ENCODE measurements at places on chromosomes 1 and 21.

GRCh38 chr1:20429296-20429695 lies 56.7 kb downstream of the CAMK2N1 start:
- DNase-seq: no peak

GRCh38 chr1:35452106-35452774 lies 105.0 kb downstream of the KIAA0319L start:
- DNase-seq: no peak

- no peak for DNase-seq
Measured at GRCh38 chr1:155455588-155456195, 106.9 kb downstream of the ASH1L start.

DNA sequence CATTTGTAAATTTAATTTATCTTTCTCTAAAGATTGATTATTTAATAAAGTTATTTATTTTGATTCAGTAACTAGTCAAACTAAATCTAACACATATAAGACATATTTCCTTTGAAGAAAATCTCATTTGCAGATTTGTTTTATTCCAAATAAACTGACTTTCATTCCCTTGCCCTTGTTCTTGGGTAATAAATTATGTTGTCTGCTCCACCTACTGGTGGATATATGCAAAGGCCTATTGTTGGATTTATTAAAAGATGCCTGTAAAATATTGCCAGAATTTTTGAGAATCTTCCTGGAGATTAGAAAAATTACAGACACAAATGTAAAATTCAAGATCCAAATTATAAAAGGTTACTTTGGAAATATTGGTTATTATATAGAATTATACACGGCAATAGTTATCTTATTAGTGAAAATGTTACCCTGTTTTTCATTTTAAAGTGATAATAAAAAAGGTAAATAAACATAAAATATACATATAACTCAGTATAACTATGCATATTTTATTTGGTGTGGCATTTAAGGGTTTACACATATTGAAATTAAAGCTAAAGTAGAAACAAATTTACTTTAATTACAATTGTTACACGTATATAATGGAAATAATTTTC lies 116.1 kb downstream of the SPATA17 start:
- DNase-seq: peak; percentile 41

DNA sequence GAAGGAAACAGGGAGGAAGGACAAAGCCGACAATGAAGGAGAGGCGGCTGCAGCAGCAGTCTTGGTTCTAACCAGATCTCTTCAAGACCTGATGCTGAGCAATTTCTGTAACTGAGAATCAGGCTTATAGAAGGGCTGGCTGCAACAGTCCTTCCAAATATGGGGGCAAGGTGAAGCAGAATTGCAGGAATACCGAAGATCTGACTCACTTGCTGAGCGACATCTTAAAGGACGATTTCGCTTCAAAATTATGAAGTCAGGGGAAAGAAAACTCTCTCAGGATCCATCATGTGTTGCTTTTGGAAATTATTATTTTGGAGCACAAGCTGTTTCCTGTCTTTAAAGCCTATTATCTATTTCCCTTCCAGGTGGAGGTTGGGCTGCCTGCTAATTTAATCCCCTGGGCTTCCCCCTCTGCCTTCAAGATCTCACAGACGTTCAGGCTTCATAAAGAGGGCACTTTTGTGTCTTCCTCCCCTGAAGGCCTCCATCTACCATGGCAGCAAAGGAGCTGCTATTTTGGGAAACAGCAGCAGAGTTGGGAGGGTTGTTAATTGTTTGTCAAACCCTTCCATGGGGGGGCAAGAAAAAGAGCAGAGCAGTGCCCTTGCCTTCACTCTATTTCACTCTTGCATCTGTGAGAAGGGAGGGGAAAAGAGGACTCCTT lies 10.8 kb upstream of the IER5 start:
- no peak for DNase-seq

GRCh38 chr1:206702260-206702659 lies 17.6 kb downstream of the MAPKAPK2 start:
- no peak for DNase-seq

GRCh38 chr1:99619583-99619982 lies 26.3 kb upstream of the PALMD start:
- DNase-seq: no peak

DNA sequence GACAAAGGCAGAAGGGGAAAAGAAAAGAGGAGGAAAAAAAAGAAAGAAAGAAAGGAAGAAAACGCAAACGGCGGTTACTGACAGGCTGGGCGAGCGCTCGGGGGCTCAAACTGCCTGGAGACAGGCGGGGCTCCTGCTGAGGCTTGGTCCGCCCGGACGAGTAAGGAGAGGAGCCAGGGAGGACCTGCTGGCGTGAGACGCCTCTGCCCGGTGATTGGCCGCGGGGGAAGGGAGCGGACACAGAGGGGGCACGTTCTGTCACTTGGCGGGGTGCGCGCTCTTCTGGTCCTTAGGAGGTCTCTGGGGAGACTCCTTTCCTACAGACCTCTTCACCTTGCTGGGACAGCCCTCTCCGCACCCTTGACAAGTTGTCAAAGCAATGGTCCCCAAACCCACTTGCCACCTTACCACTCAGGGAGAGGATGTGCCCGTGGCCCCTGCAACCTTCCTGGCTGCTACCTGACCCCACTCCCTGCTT lies 791 bp upstream of the PIK3R3 start:
- DNase-seq: peak; percentile 95

GRCh38 chr1:223143537-223144248 lies 645 bp upstream of the TLR5 start:
- DNase-seq: peak; percentile 19

DNA sequence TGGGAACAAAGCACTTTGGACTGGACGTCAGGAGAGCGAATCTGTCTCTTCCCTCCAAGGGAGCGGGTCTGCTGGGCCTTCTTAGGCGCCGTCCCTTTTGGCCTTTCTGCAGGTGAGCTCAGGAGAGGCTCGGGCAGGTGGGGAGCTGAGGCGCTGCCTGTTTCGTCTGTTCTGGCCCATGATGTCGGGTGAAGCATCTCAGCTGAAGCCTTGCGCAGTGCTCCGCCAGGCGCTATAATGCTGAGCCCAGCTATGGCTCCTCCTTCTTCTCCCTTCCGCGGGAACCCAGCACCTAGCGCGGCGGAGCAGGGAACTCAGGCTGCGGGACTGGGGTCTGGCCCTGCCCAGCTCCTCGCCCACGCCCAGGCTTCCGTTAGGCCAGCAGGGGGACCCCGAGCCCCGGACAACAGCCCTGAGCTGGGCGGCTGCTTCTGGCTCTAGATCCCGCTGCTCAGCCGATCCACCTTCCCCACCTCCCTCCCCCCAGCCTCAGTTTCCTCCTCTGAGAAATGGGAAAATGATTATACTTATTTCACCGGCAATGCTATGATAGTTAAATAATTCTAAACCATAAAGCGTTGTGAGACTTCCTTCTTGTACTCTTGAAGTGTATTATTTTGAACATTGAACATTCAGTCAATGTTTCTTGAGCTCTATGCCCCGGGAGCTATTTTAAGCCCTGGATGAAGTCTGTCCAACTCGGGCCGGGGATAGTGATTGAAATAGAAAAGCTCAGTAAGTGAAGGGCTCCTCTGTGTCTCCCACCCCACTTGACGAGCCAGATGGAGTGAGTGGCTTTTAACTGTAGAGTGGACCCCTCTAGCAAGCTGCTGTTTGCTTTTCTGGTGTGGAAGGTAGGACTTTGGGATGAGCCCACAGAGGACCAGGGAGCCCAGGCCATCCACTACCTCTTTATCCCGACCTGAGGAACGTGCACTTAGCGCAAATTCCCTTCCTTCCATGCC lies 9.6 kb upstream of the ADORA1 start:
- DNase-seq: peak; percentile 33

GRCh38 chr1:234696148-234696576 lies 86.2 kb upstream of the IRF2BP2 start:
- no peak for DNase-seq

- DNase-seq: no peak
Measured at GRCh38 chr1:222127096-222127495, 385.2 kb upstream of the DUSP10 start.

DNA sequence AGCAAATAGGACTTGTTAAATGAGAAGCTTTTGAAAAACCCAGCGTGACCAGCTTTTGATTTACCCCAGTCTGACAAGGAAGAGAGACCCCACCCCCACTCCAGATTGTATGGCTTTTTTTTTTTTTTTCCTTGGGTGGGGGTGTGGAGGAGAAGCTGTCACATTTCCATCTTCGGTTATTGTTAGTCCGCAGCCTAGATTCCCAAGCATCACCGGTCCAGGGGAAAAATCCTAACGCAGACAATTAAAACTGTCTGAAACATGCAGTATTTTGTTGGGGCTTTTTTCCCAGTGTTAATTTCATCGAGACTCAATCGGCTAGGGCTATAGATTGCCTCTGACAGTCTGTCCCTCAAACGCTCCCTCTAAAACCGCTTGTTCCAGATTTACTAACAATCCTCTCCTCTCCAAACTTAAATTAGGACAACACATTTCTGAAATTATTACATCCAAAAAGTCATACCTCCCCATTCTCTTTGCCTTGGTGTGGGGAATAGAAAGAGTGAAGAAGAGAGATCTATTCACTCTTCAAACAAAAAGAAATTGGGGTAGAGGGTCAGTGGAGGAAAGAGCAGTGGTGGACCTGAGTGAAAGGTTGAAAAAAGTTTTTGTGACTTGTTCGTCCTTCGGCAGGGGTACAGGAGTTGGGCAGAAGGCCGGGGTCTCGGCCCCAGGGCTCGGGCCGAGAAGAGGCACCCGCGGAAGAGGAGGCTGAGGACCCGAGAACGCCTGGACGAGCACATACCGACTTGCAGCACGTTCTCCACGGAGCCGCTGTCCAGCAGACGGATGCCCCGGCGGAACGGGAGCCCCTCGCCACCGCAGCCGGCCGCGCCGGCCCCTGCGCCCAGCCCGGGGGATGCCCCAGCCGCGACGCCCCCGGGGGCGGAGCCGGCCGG lies 1.1 kb downstream of the ZSWIM5 start:
- DNase-seq: peak; percentile 78

GRCh38 chr1:233337505-233337904 lies 10.0 kb downstream of the MAP3K21 start:
- DNase-seq: no peak

DNA sequence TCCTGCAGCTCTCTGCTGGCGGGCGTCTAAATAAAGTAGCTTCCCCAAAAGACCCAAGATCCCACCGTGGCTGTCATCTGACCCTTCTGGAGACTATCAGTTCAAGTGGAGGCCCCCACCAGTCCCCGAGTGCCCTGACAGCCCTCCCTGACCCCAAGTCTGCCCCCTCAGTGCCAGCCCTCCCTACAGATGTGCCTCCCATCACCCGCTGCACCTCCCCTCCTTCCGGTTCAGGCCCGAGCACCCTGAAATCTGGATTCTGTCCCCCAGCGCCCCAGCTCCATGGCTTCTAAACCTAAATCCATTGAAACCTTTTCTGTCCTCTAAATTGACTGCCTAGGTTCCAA lies 595 bp downstream of the IL10RB start:
- no peak for DNase-seq

GRCh38 chr21:37866027-37866426 lies 50.2 kb downstream of the KCNJ6 start:
- DNase-seq: no peak

- no peak for DNase-seq
Measured at GRCh38 chr1:247172996-247173395, 1.2 kb upstream of the ZNF124 start.

DNA sequence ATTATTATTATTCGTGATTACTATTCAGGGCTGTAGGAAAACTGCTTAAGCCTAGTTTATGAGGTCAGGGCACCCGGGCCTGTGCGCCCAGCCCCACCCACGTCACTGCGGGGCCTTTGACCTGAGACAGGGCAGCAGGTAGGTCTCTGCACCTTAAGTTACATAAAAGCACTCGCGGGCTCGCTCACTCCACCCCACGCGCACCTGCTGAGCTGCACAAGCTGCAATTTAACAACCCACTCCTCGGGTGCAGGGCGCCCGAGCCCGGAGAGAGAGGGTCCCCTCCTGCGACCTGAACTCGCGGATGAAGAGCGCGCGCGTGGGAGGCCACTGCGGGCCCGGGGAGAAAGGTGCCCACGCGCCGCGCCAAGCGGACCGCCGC lies 477 bp downstream of the ICMT start:
- no peak for DNase-seq

DNA sequence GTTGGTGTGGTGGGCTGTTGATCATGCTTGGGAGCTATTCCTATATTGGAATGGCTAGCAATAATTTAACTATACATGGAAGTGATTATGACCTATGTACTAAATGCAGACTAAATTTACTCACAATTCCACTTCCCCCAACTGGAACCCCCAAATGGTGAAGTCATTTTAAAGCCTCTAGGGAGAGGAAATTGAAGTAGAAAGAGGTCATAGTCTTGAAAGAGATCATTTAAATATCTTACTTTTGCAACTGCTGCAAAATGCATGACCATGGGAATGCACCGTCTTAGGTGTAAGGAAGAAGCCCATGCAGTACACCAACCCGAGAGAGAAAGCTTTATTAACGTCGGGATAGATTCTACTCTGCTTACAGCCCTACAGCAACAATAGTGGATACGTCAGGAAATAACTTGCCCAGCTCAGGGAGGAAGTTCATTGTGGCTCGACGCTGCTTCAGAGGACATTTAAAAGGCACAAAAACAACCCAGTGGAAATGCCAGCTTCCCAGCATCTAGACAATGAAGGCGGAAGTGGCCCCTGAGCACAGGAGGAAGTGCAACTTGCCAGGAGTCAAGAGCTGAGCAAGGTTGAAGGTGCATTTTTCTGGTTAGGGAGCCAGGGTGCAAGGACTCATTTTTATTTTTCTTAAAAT lies 26.5 kb downstream of the CYYR1 start:
- DNase-seq: no peak

GRCh38 chr1:9449110-9449627 lies 90.1 kb upstream of the SLC25A33 start:
- no peak for DNase-seq

GRCh38 chr1:173917149-173917548 lies at the start of gene SERPINC1:
Gene SERPINC1, minus strand, starts transcription at chr1:173917327. Its CDS starts 68 bp downstream, at chr1:173917259.
- DNase-seq: no peak

DNA sequence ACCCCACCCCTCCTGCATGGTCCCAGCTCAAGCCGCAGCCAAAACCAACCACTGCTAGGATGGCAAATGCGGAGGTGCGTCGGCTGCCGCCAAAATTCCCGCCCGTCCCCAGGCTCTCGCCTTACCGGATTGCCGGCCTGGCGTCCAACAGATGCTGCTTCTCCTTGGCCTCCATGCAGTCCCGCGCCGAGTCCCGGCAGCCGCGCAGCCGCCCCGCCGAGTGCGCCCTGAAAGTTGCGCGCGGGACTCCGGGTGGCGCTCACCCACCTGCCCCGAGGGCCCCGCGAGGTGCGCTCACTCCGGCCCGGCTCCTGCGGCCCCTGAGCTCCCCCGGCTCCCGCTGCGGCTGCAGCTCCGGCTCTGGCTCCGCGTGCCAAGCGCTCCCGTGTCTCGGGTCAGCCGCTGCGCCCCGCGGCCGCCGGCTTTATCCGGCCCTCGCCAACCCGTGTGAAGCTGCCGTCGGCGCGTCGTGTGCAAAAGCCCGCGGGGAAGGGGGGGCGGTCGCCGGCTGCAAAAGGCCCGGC lies at the start of gene SLC30A2:
SLC30A2 (minus strand) TSS at position 397 of the 524 bp plus-strand sequence; CDS start at position 175, 222 bp downstream.
- DNase-seq: no peak

GRCh38 chr1:117270679-117271078 lies 60.0 kb upstream of the VTCN1 start:
- no peak for DNase-seq

- DNase-seq: no peak
Measured at GRCh38 chr1:223097713-223098112, 45.3 kb downstream of the TLR5 start.

GRCh38 chr1:54114001-54114400 lies 38.8 kb downstream of the CDCP2 start:
- DNase-seq: no peak
